Immature natural killer cell (primary cell): ENCODE measurements at places on chromosomes 2 and 18. TPM values are rescaled to one million over a fixed set of nuclear protein-coding genes. Genes with fewer than 3 reads are reported as not detected.

DNA sequence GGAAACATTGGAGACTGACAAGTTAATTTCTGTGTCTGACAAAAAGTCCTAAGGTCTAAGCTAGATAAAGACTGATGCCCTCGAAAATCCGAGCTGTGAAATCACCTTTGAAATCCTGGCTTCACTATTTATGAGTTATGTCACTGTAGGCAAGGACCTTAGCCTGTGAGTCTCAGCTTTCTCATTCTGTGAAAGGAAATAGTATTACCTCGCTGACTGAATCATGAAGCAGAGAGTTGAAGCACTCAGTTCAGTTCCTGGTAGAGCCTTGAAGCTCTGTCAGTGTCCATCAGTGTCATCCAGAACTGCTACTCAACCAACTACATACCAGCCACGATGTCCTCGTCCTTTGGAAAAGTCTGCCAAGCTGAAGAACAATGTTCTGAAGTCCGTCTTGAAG lies 1025.6 kb upstream of the GYPC start:
- no peak overlapping the region for H3K27ac ChIP-seq
- no peaks in the 10 kb centered on the region for H3K36me3 ChIP-seq
- no peak for DNase-seq

GRCh38 chr2:149008381-149008780 lies 30.1 kb upstream of the LYPD6B start:
- no peak for DNase-seq
- H3K4me1 ChIP-seq, result no peaks in the 10 kb centered on the region
- H3K4me3 ChIP-seq, result no peak overlapping the region
- H3K27me3 ChIP-seq, result peaks cover 1% of the 10 kb centered on the region

Gene LMAN1
- 40.6 TPM for polyA plus RNA-seq

GRCh38 chr2:187129306-187129705 lies 280.3 kb upstream of the ZSWIM2 start:
- no peak overlapping the region for H3K27ac ChIP-seq
- no peaks in the 10 kb centered on the region for H3K36me3 ChIP-seq
- no peaks in the 10 kb centered on the region for H3K4me1 ChIP-seq
- no peak for DNase-seq
- H3K4me3 ChIP-seq, result no peak overlapping the region

Gene PRKD3
- 42.0 TPM for polyA plus RNA-seq

DNA sequence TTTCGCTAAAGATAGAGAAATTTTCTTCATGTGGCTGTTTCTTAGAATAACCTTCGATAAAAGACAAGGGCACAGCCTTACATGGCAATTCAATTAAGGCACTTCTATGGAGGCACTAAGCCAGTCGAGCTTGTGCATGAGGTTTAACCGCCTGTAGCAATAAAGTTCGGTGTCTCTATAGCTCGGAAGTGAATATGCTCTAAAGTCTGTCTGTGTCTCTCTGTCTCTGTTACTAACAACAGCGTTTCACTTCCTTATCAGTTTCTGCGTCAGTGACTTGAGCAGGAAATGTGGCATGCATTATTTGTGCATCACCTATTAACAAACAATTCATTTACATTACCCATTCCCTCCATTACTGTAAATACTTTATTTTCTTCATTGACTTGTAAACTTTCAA lies 365.1 kb upstream of the NETO1 start:
- DNase-seq, result no peak
- H3K27me3 ChIP-seq, result peaks cover 1% of the 10 kb centered on the region
- no peak overlapping the region for H3K4me3 ChIP-seq
- H3K36me3 ChIP-seq, result no peaks in the 10 kb centered on the region
- no peak overlapping the region for H3K27ac ChIP-seq
- H3K4me1 ChIP-seq, result no peaks in the 10 kb centered on the region

Gene RGPD4
- polyA plus RNA-seq, result not detected

Gene PRSS56
- not detected for polyA plus RNA-seq

- H3K4me1 ChIP-seq, result peaks cover 7% of the 10 kb centered on the region
- H3K27me3 ChIP-seq, result peaks cover 8% of the 10 kb centered on the region
- DNase-seq, result no peak
- no peak overlapping the region for H3K27ac ChIP-seq
- no peaks in the 10 kb centered on the region for H3K36me3 ChIP-seq
Observed at GRCh38 chr18:23591011-23591410, 4.7 kb upstream of the NPC1 start.

Gene FOXD4L1
- polyA plus RNA-seq, result not detected

DNA sequence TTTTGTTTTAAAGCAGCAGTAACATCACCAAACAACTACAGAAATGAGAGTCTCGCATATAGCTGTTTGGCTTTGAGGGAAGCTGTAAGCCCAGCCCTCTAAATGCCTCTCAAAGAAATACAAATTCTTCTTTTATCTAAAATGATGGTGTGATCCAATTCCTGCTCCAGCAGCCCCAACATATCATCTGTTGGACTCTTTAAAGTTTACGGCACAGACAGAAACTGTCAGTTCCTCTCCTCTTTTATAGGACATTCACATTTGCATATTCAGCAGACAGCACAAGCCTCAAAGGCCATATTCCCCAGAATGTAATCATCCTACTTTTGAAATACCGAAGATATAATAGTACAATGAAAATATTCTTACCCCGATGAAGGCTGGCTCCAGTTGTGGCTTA lies 216.9 kb upstream of the REV1 start:
- H3K4me1 ChIP-seq, result no peaks in the 10 kb centered on the region
- peaks cover 5% of the 10 kb centered on the region for H3K27me3 ChIP-seq
- DNase-seq, result no peak
- peaks cover 4% of the 10 kb centered on the region for H3K36me3 ChIP-seq
- no peak overlapping the region for H3K4me3 ChIP-seq
- H3K27ac ChIP-seq, result no peak overlapping the region

Gene SLC40A1
- polyA plus RNA-seq, result 6.5 TPM

DNA sequence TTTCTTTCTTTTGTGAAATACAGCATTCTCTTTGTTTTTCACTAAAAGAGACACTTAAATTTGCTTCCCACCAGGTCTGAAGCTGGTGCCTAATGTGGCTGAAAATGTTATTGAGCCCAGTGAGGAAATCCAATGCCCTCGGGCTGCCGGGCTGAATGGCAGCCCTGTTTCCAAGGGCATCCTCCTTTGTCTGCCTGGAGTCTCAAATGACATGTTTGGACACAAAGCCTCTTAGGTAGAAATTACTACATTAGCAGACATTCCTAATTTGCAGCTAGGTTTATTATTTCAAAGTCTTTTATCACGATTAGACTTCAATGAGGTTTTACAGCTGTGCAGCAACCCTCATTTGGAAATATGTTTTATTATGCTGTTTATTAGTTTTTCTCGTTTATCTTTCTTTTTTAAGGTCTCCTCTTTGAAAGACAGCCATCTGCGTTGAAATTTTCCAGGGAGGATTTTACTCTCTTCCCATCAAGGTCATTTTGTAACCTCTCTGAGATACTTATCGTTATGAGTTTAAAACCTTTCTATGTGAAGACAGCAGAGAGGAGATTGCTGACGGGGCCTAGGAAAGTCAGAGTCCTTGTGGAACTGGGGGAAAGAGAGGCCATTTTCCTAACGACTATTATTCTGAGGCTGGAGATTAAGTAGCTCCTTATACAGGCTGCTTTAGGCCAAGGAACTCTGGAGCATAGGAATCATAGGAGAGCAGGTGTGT lies 59.0 kb upstream of the ZNF532 start:
- H3K4me3 ChIP-seq, result no peak overlapping the region
- H3K36me3 ChIP-seq, result no peaks in the 10 kb centered on the region
- DNase-seq, result no peak
- peaks cover 4% of the 10 kb centered on the region for H3K27me3 ChIP-seq
- no peaks in the 10 kb centered on the region for H3K4me1 ChIP-seq
- H3K27ac ChIP-seq, result no peak overlapping the region

DNA sequence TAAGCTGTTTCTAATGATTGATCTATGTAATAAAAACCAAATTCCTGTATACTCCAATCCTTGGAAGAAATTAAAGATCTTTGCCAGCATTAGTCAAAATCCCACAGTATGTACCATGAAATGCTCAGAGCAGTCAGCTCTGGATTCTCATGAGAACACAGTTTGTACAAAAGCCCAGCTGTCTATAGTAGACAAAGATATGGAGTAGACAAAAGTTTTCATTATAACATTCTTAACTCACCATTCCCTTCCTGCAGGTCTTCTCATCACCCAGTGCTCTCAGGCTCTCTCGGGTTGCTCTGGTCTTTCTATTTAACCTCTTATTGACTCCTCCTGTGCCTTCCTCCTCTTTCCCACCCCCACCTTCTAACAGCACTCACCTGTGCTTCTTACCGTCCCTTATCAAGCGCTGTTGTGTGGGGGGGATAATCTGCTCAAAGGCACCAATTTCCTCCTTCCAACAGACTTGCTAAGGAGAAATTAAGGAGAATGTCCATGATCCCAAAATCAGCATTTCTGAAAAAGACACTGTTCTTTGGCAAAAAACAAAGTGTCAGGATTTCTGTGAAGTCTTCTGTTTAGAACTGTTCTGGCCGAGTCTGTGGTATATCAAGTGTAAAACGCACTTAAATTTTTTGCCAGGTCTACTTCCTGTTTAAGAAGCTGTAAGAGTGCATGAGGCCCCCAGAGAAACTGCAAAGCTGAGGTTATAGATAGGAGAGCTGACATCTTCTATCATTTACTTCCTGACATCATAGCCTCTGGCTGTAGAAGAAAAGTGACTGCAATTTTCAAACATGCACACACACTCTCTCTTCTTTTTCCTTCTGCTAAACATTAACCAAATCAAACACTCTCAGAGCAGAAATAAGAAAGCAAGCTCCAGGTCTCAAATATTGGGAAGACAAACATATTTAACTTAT lies 144.1 kb downstream of the EVA1A start:
- H3K4me3 ChIP-seq, result peak overlapping the region; percentile 12
- no peaks in the 10 kb centered on the region for H3K36me3 ChIP-seq
- DNase-seq, result no peak

GRCh38 chr2:166671235-166671634 lies 177.2 kb upstream of the SCN7A start:
- no peak overlapping the region for H3K27ac ChIP-seq
- H3K4me1 ChIP-seq, result no peaks in the 10 kb centered on the region
- no peak overlapping the region for H3K4me3 ChIP-seq

Gene EMILIN1
- polyA plus RNA-seq, result 1.3 TPM

Gene TEKT4
- polyA plus RNA-seq, result not detected

- no peak overlapping the region for H3K4me3 ChIP-seq
- H3K27me3 ChIP-seq, result peaks cover 5% of the 10 kb centered on the region
- no peaks in the 10 kb centered on the region for H3K36me3 ChIP-seq
Observed at GRCh38 chr2:64063454-64063853, 44.2 kb upstream of the VPS54 start.

DNA sequence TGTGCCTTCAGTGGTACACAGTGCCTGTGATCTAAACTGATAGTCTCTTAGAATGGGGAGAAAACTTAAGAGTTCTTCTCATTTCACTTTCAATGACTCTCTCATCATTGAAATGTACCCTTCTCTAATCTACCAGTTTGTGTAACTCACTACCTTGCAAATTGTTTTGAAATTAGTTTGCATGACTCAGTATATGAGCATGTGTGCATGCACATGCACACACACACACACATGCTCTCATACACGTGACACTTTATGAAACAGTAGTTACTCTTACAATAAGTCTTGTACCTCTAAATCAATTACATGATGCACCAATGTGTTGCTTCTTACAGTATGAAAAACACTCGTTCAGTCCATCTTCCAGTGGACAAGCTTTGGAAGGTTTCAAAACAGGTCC lies 10.6 kb downstream of the LYPD6B start:
- no peak overlapping the region for H3K27ac ChIP-seq
- no peak for DNase-seq
- no peak overlapping the region for H3K4me3 ChIP-seq
- H3K27me3 ChIP-seq, result peaks cover 5% of the 10 kb centered on the region
- no peaks in the 10 kb centered on the region for H3K36me3 ChIP-seq

Gene C1GALT1C1L
- not detected for polyA plus RNA-seq

DNA sequence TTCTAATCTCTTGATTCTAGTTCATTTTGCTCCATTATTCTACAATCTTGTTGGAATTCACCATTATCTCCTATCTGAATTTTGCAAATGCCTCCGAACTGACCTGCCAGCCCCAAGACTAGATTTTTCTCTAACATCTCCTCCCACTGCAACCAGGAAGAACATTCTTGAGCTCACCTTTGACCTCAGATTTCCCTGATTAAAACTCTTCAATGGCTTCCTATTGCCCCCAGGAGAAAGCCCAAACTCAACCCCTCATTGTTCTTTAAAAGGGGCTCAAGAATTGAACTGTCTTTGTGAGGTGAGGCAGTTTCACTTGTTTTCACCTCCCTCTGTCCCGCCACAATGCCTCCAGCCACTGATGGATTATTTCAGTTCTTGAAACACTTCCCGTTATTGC lies 784.6 kb upstream of the ZEB2 start:
- peaks cover 6% of the 10 kb centered on the region for H3K27me3 ChIP-seq
- H3K4me3 ChIP-seq, result no peak overlapping the region
- DNase-seq, result no peak
- H3K36me3 ChIP-seq, result peaks cover 7% of the 10 kb centered on the region
- peaks cover 4% of the 10 kb centered on the region for H3K4me1 ChIP-seq

- no peak overlapping the region for H3K4me3 ChIP-seq
- H3K36me3 ChIP-seq, result peaks cover 18% of the 10 kb centered on the region
- H3K27ac ChIP-seq, result no peak overlapping the region
Observed at GRCh38 chr2:207995887-207996286, 29.4 kb downstream of the PLEKHM3 start.

DNA sequence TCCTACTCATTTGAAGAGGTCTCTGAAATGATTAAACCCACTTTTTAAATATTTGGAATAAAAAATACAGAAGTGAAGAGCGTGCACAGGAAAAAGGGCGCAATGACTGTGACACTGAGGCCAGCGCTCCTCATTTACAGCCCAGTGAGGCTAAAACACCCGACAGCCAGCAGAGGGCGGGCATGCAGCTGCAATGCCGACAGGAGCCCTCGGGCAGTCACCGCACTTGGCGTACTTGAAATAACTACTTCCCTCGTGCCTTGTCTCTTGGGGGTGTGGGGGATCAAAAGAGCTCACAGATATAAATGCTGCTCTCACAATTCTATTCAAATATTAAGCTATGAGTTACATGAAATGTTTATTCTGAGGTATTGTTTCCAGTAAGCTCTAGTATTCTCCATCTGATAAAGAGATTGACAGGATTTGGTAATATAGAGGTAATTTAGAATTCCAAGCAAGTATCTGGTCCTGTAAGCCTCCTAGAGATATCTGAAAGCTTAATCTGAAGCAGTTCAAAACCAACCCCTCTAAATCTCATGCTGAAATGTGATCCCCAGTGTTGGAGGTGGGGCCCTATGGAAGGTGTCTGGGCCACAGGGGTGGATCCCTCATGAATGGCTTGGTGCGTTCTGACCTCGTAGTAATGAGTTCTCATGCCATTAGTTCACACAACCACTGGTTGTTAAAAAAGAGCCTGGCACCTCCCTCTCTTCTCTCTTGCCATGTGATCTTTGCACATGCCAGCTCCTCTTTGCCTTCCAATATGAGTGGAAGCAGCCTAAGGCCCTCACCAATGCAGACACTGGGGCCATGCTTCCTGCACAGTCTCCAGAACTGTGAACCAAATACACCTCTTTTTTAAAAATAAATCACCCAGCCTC lies 93.6 kb downstream of the ZAP70 start:
- H3K27me3 ChIP-seq, result no peaks in the 10 kb centered on the region
- H3K27ac ChIP-seq, result no peak overlapping the region
- DNase-seq, result peak; percentile 58
